ENCODE measurements at places on chromosomes 4 and X.
A peak's percentile ranks its signal among the peaks of the same experiment; 100 is the strongest.

DNA sequence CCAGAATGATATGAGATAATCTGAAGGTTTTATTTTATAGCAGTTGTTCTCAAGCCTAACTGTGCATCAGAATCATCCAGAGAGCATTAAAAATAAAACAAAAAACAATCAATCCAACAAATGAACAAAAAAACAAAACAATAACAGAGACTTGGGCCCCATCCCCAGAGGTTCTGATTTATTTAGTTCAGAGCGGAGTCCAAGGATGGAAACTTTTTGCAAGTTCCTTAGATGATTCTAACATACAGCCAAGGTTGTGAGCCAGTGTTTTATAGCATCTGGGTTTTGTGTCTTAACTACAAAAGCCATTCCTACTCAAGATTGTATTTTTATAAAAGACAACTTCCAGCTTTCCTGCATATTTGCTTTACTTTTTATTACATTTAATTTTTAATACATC, 59.4 kb upstream of the GRPR start:
- no peak for DNase-seq

- no peak for DNase-seq
Observed at GRCh38 chr4:123350191-123350544, 46.4 kb upstream of the SPRY1 start.

- no peak for DNase-seq
Observed at GRCh38 chr4:123438031-123438430, 41.4 kb downstream of the SPRY1 start.

DNA sequence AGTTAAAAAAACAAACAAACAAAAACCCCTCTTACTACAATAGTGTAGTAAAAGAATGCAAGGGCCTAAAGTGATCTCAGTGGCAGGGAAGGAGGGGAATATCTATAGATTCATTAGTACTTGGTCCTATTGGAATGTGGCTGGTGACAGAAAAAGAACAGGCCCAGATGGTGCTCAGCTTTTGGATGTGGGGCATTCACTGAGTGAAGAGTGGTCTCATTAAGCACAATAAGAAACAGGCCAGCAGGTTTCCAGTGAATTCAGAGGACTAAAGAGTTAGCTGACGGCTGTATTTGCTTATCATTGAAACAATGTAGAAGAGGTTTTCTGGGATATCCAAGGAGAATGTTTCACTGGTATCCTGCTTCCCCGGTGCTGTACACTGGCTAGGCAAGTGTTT, 243.8 kb upstream of the HHIP start:
- DNase-seq: no peak

DNA sequence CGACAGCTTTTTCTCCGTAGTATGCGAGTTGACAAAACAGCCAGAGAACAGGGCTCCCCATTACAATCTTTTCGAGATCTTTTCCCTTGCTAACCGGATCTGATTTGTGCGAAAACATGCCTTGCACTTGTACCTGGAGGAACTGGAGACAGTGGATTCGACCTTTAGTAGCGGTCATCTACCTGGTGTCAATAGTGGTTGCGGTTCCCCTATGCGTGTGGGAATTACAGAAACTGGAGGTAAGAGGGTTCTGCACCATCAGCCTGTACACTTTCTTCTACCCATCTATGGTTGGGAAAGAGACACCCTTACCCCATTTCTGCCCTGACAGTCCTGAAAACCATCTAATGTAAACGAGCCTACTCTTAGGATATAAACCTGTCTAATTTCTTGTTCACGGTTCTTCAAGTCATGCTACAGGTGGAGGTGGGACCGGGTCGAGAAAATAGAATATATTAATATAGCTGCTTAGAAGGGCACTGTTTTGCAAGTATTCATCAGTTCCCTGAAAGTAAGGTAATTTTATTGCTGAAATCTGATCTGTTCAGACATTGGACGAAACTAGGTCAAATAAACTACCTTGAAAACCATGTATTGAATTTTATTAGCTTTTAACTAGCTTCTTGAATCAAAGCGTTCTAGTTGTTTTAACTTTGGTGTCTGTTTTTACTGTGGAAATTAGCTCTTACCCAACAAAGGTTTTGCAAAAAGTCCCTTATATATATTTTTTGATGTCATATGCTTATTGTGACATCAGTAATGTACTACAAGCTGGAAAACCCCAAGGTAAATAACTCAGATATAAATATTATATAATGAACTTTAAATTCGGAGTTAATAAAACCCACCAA, 869 bp downstream of the TMEM184C start:
- DNase-seq: no peak

DNA sequence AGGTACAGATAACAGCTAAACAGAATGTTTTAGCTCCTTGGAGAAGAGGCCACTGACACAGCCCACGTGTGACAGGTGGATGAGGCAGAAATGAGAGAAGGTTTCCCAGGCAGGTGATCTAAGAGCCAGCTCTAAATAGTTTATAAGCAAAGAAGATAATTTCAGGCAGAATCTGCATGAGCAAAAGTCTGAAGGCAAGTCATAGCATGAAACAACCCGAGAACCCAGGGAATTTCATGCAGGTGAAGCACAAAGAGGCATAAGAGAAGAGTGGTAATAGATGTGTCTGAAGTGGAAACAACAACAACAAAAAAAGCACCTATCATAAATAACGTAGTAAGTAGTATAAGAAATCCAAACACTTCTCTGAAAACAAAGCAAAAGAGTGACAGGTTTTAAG, 275.8 kb upstream of the CPEB2 start:
- no peak for DNase-seq

GRCh38 chr4:18934197-18934596, 912.6 kb upstream of the LCORL start:
- DNase-seq: no peak

DNA sequence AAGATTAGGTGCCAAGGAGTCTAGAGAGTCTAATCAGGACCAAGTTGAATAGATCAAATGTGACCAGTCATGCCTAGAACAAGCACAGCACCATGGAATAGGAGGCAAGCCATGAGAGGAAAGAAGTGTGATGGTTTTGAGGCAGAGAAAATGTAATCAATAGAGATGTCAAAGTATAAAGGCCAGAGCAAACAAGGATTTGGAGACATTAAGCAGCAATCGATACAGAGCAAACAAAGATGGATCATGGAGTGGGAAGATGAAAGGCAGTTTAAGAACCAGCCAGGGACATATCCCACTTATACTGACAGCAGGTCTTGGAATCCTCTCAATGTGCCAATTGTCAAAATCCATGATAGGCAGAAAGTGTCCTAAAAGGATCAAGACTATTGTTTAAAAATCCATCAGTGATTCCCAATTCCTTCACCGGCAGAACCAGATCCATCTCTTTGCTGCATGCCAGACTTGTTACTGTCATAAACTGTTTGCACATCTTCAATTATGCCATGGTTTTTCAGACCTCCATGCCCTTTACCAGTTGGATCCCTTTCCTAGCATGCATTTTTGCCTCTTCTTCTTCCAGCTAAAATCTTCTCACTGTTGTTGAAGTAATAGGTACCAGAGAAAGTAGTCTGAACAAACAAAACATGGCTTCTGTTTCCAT, 520.7 kb upstream of the ARX start:
- DNase-seq: no peak

GRCh38 chr4:54225598-54226403, 3.3 kb upstream of the PDGFRA start:
- no peak for DNase-seq

GRCh38 chr4:110193822-110194761, 4.3 kb downstream of the ELOVL6 start:
- peak; percentile 88 for DNase-seq

DNA sequence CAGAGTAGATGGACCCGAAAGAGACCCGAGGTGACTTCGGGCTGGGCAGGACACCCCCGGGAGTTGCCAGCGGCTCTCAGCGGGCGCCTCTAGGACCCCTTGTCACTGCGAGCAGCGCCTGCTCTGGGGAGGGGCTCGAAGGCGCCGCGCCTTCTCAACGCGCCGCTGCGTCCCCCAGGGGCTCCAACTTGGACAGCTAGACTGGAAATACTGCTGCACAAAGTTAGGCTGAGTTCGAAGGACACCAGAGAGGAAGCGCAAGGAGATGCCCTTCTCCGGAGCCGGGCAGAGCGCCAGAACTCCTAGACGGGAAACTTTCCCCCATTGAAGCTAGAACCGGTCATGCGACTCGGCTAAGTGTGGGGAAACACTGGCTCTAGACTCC, 493 bp upstream of the KCNIP4 start:
- DNase-seq: no peak

- DNase-seq: no peak
Observed at GRCh38 chr4:25883565-25883964, 20.8 kb upstream of the SEL1L3 start.

- DNase-seq: no peak
Observed at GRCh38 chr4:138097912-138098600, 144.1 kb downstream of the SLC7A11 start.

GRCh38 chr4:65917486-65917885, 247.2 kb upstream of the EPHA5 start:
- DNase-seq: no peak

DNA sequence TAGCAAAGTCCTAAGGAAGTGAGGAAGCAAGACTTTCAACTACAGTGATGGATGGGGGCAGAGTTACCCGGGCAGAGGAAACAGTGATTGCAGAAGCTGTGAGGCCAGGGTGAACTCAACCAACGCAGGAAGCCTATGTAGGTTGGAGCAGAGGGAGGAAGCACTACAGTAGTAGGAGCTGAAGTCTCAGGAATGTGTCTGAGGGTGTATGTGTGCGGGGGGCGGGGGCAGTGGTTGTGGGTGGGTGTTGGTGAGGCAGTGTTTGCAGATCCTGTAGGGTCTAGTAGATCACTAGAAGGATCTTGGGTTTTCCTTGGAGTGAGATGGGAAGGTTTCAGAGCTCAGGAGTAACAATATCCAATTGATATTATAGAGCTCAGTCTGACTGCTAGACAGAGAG, 9.9 kb upstream of the MID1 start:
- no peak for DNase-seq

- no peak for DNase-seq
Observed at GRCh38 chr4:107278791-107279483, 242.8 kb upstream of the DKK2 start.

GRCh38 chr4:69167300-69167699, 47.2 kb downstream of the UGT2B11 start:
- no peak for DNase-seq

- DNase-seq: peak; percentile 60
Observed at GRCh38 chr4:6701371-6701770, 7.7 kb downstream of the S100P start.

DNA sequence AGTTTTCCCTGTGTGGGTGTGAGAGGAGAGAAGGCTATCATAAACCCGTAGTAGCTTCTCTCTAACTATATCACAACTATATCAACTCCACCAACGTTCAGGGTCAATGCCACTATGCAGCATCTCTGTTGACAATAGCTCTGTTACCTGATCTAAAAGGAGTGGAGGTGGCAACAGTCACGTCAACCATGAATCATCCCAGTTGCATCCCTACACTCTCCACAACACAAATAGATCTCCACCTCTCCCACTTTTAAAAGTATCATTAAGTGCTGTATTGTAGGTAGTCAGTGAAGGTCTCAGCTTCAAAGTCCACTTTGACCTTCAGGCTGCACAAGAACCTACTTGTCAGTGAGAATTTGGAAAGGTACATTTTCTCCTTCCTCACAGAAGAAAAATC, 600.5 kb upstream of the GRIA3 start:
- no peak for DNase-seq

GRCh38 chr4:41028392-41029076, 185.8 kb downstream of the APBB2 start:
- no peak for DNase-seq

DNA sequence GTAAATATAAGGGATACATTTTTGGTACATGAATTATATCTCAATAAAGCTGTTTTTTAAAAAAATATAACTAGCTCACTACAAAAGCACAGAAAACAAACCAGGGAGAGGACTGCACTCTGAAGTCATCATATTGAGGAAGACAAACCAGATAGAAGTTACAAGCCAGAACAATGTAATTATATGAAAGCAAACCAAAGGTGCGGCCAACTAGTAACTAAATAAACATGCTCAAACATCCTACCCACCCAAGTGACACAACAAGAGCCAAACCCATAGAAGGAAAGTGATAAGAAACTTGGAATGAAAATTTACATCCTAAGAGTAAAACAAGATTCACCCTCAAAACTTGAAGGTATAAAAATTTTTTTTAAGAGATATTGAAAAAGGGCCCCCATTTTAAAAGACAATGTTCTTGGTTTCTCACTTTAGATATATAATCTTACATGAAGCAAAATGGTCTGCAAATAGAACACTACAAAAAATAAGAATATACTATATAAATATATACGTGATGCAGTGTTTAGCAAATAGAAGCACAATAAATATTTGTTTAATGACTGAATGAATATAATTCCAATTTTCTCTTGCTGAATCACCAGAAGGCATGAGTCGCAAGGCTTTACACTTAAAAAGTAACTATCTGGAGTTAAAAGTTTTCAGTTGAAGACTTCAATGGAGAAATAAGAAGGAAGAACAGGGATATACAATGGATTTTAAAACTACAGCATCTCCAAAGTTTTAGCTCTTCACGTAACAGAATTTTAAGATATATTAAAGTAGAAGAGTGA, 4.0 kb upstream of the SH3D19 start:
- no peak for DNase-seq

DNA sequence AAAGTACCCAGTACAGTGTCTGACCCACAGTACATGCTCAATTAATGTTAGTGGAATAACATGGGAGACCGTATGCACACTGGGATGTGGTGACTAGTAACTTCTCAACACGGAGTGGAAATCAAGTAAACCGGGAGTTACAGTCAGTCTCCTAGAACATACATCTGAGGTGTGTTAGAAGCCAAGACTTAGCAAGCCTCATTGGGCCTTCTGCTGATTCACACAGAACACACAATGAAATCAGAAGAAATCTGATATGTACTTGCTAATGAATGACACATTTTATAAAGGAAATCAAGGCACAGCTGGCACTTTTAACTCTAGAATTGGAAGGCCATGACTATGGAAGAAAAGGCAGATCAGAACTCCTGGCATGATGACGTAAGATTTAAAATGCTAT, 13.0 kb downstream of the TRAPPC2 start:
- no peak for DNase-seq

DNA sequence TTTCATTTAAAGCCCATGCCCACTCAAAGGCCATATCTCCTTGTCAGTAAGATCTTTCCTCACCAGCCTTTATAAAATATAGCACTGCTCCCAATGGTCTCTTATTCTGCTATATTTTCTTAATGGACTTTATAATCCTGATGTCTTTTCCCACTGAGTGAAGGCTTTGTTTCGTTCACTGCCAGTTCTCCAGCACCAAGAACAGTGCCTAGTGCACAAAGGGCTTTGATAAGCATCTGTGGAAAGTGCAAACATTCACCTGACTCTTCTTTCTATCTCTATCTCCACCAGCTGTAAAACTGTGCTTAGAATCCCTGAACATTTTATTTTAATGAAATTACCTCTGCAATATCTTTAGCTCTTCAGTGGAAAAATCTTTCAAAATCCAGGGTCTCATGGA, 573.9 kb upstream of the MAGEB2 start:
- no peak for DNase-seq

Measured in activated naive CD4-positive, alpha-beta T cell treated with anti-CD3 and anti-CD28 coated beads, Interleukin-2, amount 10 ng/mL, durations not matched to agents 7 days and 5 days (primary cell).